Activated T-helper 1 cell treated with anti-CD3 and anti-CD28 coated beads, Interleukin-12 subunit alpha, Interleukin-12 subunit beta, Interleukin-2, Interleukin-4 antibody, amounts not matched to agents 30 ng/mL and 10 ng/mL and 1 ng/mL, durations not matched to agents 14 hours and 24 hours and 36 hours (primary cell): ENCODE measurements at places on chromosomes 7 and 10. TPM values are rescaled to one million over a fixed set of nuclear protein-coding genes. Genes with fewer than 3 reads are reported as not detected.

The ZNF804B gene
- total RNA-seq = not detected in 2 replicates

The SUGCT gene
- 0.93 TPM in 1 of 2 replicates, not detected in the other for total RNA-seq

The LIMK1 gene
- total RNA-seq = 24.3 and 25.2 TPM in 2 replicates

The GPR26 gene
- total RNA-seq = not detected in 2 replicates

The SH2D4B gene
- total RNA-seq = 0.18 and 0.20 TPM in 2 replicates

The NPTX2 gene
- 0.08 and 0.10 TPM in 2 replicates for total RNA-seq
